ENCODE measurements at places on chromosomes 12 and 14.

GRCh38 chr12:1353451-1353850 is 240.9 kb downstream of the FBXL14 start:
- ATAC-seq = no peak

DNA sequence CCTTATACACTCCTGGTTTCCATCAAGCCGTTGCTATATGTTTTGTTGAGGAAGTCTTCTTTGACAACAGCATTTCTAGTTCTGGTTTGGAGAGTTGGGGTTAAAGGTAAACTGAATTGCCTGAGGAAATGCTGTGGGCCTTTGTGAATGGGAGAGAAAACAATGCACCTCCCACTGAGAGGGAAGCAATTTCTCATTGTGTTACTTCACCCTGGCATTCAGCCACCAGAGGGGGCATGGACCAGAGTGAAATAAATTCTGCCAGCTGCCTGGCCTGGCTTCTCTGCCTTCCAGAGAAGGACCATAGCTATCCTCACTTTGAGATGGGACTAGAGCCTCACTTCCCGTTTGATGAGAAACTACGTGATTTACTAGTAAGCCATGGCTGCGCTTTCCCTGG is 475.3 kb downstream of the EGLN3 start:
- ATAC-seq = peak; percentile 83

DNA sequence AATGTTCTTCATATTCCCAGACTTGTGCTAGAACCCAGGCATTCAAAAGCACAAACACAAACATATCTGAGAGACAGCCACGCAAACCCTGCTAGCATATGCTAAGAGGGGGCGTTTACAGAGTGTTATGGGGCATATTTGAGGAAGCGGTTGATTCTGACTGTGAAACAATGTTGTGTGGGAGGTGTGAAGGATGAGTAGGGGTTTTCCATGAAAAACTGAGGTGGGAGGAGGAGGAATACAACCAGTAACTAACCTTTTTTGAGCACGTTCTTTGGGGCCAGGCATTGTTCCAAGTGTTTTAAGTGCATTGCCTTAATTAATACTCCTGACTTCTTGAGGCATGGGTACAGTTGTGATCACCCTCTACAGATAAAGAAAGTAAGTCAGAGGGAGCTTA is 499.5 kb downstream of the AACS start:
- ATAC-seq = no peak

- no peak for ATAC-seq
Measured at GRCh38 chr12:125131958-125132357, 66.7 kb downstream of the AACS start.

DNA sequence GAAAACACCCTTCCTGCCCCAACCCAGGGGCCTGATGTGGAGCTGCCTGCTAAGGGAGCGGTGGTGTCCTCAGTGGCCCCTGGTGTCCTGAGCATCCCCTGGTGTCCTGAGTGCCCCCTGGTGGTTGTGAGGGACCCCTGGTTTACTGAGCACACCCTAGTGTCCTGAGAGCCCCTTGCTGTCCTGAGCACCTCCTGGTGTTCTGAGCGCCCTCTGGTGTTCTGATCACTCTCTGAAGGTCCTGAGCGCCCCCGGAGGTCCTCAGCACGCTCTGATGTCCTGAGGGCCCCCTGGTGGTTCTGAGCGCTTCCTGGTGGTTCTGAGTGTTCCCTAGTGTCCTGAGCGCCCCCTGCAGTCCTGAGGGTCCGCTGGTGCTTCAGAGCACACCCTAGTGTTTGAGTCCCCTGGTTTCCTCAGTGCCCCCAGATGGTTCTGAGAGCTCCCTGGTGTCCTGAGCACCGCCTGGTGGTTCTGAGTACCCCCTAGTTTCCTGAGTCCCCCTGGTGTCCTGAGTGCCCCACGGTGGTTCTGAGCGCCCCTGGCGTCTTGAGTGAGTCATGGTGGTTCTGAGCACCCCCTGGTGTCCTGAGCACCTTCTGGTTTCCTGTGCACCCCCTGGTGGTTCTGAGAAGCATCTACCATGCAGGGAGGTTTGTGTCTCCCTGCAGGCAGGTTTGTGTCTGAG is 1004.2 kb downstream of the TMEM121 start:
- ATAC-seq = no peak

DNA sequence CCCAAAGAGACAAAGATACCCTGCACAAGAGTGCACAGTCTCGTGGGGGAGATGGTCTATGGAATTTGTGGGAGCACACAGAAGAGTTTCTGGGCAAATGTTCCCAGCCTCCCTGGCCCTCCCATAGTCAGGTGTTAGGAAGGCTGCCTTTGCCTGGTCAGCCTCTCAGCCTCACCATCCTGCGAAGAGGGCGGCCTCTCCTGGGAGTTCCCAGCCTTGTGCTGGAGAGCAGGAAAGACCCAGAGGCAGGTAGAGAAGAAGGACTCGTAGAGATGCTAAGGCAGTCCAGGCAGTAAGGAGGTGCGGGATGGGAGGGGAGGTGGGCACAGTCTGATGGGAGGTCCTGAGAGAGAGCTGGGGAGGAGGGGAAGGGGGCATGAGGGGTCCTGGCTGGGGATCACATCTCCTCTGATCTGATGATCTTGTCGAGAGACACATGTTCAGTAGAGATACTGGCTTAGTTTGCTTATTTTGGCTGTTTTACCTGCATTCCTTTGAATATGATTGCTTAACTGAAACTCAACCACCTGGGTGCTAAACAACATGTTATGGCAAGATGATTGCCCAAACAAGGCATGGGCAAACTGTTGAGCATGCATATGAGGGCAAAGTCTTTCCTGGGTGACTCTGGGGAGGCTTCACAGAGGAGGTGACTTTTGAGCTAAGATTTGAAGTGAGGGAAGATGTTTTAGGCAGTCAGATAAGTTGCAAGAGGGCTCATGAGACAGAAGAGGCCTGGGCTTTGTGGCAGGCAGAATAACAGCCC is 10.5 kb downstream of the SERPINA6 start:
- ATAC-seq = no peak

DNA sequence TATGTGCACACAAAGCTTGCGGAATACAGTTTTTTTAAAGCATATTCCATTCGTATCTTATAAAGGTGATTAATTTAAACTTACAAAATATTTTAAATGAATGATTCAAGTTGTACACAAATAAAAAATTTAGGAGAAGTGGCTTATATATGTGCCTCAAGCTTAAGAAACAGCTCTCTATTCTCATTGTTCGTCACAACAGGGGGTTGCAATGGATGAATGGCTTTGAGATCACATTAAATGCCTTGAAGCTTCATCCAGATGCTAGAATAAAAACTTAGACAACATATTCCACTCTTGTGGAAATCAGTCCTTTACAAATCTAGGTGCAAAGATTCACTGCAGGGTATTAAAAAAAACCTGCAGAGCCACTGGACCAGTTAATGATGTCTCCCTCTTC is 303.9 kb upstream of the LRFN5 start:
- no peak for ATAC-seq

- ATAC-seq = no peak
Measured at GRCh38 chr12:66072566-66072965, 58.0 kb downstream of the LLPH start.

DNA sequence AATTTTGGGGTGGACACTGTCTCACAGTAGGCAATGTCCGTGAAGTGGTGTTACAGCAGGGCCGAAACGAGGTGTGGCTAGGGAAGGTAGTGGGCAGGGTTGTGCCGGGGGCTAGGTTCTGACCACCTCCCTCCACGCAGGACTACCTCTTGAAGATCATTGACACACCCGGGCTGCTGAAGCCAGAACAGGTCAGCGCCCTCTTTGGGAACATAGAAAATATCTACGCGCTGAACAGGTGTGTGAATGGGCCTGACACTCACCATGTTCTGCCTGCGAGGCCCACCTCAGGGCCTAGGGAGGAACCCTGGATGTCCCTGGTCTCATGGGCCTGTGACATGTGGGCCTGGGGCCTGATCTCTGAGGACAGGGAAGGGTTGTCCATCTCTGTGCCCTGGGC is 24.6 kb downstream of the PLEKHG3 start:
- no peak for ATAC-seq

DNA sequence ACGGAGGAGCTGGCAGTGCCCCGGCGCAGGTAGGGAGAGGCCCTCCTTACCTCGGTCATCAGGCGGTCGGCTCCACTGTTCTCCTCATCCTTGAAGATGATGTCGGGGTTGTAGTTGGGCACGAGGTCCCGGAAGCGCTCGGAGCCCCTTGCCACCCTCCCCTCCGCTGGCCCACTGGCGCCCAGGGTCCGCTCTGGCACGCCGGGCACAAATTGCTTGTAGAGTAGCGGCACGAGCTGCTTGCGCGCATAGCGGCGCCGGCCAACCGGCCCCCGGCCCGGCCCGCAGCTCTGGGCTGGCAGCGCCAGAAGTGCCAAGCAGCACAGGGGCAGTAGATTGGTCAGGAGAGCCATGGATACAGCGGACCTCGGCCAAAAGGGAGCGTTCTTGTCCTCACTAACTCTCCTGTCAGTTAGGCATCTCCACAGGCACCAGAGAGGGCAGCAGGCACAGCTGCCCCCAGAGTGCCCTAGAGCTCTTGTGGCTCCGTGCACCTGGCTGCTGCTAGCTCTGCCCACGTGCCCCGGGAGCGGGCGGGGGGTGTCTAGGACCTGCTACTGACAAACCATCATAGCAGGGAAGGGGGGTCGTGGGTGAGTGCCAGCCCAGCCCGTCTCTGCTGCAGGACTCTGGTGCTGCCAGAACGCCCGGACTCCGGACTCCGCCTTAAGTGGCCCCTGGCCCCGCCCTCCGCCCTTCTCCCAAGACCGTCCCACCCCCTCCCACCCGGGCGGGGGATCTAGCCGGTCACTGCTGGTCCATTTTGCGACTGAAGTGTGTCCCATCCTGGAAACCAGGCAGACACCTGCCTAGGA is at the start of gene DHH:
Gene DHH, minus strand, starts transcription at position 642 of the 815 bp plus-strand sequence. Its CDS starts 289 bp downstream, at position 353.
- ATAC-seq = peak; percentile 59

DNA sequence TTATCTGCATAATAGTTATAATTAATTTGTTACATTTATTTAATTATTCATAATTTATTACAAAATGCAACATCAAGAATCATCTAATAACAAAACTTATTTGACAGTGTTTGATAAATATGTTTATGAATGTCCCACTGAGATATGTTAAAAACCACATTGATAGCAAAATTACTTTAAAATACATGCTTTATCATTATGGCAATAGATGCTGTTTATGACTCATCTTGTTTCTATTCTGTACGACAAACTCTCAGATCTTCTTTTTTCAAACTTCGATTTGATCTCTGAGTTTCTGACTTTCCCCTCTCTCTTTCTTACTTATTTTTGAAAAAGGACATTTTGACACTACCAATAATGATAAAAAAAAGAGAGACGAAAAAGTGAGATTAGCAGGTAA is 56.8 kb upstream of the LRRK2 start:
- no peak for ATAC-seq

GRCh38 chr12:66232263-66232662 is 43.2 kb downstream of the IRAK3 start:
- no peak for ATAC-seq

Measured in SK-N-SH treated with all-trans-retinoic acid at 6 μM for 48 hours (cell line).